Activated T-cell treated with anti-CD3 and anti-CD28 coated beads, Interleukin-2, amount 50 U/mL, for 24 hours (primary cell): ENCODE measurements at places on chromosomes 3 and 15.

- DNase-seq = no peak
Measured at GRCh38 chr15:77112838-77113504, 42.1 kb upstream of the TSPAN3 start.

DNA sequence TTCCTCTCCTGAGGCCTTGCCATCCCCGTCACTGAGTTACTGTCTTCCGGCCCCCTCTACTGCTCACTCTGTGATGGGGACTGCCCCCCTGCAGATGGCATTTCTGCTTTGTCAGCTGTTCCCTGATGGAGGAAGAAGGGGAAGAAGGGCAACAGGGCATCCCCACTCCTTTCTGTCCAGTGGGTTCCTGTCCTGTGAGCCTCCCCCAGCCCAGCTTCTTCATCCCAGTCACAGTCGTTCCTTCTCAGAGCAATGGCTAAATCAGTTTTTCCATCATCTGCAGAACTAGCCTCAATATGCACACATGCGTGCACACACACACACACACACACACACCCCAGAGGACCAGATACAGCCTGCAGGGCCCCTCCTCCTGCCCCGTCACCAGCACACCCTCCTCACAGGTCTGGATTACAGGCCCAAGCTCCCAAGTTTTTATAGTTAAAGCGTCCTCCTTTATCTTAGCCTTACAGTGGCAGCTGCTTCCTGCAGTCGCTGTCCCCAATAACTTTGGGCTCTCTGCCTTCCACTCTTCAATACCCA, 21.4 kb downstream of the ALDH1L1 start:
- DNase-seq = no peak

GRCh38 chr3:138078901-138079344, 36.5 kb downstream of the DZIP1L start:
- no peak for DNase-seq

DNA sequence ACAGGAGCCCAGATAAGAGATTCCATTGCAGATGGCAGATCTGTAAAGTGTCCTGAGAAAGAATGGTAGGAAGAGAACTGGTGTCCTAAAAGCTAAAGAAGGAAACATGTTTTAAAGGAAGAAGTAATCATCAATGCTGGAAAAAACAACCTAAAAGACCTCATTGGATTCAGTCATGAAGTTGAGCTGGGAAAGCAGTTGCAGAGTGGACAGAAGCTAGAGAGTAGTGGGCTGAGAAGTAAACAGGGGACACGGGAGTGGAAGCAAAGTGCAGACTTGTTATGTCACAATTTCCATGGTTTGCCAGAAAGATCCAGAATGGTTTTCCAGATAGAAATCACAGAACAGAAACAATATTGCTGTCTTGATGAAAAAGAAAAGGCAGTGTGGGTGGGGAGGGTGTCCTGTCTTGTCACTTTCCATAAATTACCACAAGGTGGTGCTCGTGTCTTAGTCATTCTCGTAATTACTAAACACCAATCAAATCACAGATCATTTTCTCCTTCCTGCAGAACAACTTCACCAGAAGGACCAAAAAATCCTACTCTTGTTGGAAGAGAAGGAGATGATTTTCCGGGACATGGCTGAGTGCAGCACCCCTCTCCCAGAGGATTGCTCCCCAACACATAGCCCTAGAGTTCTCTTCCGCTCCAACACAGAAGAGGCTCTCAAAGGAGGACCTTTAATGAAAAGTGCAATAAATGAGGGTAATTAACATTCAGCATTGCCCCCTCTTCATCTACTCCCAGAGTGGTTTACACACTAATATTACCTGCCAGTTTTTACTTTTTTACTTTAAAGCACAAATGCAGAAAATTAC, 64.5 kb downstream of the KLHL25 start:
- no peak for DNase-seq

GRCh38 chr3:50454481-50455070, 48.9 kb downstream of the CACNA2D2 start:
- no peak for DNase-seq

- no peak for DNase-seq
Measured at GRCh38 chr3:128551867-128552266, 58.9 kb upstream of the GATA2 start.

GRCh38 chr3:106025151-106025722, 156.4 kb upstream of the CBLB start:
- no peak for DNase-seq

GRCh38 chr3:21188459-21188858, 562.6 kb downstream of the ZNF385D start:
- DNase-seq = no peak

- no peak for DNase-seq
Measured at GRCh38 chr15:87135109-87135508, 1055.4 kb downstream of the AGBL1 start.

DNA sequence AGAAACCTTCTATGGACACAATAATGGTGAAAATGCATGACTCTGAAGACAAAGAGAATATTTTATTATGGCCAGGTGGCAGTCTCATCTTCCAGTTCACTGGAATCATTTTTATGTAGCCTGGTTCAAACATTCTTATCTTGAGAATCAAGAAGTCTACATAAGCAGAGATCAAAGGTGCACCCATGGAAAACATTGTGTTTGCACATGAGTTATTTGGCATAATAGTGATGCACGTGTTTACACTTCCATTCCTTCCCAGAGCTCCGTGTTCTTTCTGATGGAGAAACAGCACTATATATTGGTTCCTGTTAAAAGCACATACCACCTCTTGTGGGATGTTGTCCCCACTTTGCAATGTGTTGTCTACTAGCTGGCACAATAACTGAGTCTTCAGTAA, 572.2 kb downstream of the GRM7 start:
- no peak for DNase-seq

- DNase-seq = peak; percentile 75
Measured at GRCh38 chr3:195907934-195908693, at the start of gene TNK2. TNK2 (minus strand) TSS chr3:195908551; CDS start chr3:195888588, 19,963 bp downstream.

DNA sequence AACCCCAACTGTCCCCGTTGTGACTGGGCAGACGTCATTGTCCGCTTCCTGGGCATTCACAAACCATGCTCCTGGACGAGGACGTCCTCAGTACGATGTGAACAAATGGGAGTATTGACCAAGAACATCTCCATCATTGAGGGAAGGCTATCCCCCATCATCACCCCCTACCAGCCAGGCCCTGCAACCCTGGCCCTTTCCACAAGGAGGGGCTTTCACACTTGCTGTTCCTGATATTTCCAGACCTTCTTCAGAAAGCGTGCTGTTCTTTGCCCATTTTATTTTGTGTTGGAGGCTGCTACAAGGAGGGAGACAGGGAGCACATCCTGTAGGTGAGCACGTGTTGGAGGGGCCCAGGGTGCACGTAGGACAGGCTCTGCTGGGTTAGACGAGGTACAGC, 277.0 kb upstream of the LRRC3B start:
- no peak for DNase-seq

GRCh38 chr15:98714922-98715321, 66.6 kb downstream of the IGF1R start:
- no peak for DNase-seq

DNA sequence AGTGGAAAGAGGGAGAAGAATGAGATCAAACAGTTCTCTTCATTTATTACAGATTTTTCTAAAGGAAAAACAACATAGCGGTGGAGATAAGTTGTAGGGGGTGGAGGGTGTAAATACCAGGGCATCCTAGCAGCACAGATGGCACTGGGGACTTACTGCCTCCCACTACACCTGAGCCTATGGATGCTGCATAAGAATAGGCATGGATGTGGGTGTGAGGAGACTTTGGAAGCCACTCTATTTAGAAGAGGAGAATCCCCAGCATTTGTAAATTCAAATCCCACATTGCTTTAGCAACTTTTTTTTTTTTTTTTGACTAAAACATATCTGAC, 27.4 kb upstream of the IL1RAP start:
- no peak for DNase-seq

- no peak for DNase-seq
Measured at GRCh38 chr3:5079761-5080160, 42.3 kb upstream of the ARL8B start.

GRCh38 chr3:144273601-144274000, 302.0 kb downstream of the DIPK2A start:
- DNase-seq = no peak

DNA sequence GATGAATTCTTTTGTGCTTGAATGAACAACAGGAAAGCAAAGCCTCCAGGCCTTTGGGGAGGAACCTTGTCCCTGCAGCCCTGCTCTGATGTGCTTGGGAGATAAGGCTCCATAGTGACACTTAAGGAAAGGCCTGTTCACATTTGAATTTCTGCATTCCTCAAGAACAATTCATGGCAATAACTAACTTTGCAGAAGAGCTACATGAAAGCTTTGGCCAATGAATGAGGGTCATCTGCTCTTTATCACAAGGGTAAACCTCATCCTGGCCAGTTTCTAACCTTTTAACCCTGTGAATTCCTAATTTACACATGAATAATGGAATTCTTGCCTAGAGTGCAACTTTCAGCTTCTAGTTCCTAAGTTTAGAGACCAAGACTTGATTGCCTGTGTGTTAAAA, 5.6 kb downstream of the PRTG start:
- no peak for DNase-seq

GRCh38 chr3:128681369-128681829, 30.8 kb upstream of the RPN1 start:
- DNase-seq = no peak

GRCh38 chr3:126961191-126961790, 21.6 kb upstream of the PLXNA1 start:
- DNase-seq = no peak

GRCh38 chr15:77781946-77782240, 149.2 kb upstream of the LINGO1 start:
- DNase-seq = no peak

GRCh38 chr3:43477600-43477999, 144.2 kb downstream of the ANO10 start:
- DNase-seq = peak; percentile 62

- no peak for DNase-seq
Measured at GRCh38 chr3:72763751-72764440, 84.3 kb downstream of the SHQ1 start.

DNA sequence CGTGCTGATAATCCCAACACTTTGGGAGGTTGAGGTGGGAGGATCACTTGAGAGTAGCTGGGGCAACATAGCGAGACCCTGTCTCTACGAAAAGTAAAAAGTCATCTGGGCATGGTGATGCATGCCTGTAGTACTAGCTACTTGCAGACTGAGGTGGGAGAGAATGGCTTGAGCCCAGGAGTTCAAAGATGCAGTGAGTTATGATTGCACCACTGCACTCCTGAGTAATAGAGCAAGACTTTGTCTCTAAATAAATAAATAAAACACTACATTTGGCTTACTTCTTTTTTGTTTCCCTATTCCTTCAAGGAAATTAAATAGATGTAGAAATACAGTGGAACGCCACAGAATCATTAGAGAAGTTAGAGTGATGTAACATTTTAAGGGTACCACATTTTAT, 20.1 kb upstream of the LDHAL6B start:
- DNase-seq = no peak

DNA sequence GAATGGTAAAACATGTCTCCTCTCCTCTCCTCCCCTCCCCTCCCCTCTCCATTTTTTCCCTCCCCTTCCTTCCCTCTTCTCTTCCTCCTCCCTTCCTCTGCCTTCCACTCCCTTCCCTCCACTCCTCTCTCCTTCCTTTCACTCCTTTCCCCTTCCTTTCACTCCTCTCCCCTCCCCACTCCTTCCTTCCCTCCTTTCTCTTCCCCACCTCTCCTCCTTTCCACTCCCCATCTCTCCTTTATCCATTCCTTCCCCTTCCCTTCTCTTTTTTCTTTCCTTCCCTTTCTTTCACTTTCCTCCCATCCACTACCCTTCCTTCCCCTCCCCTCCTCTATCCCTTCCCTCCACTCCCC, 621.9 kb downstream of the AGBL1 start:
- no peak for DNase-seq

DNA sequence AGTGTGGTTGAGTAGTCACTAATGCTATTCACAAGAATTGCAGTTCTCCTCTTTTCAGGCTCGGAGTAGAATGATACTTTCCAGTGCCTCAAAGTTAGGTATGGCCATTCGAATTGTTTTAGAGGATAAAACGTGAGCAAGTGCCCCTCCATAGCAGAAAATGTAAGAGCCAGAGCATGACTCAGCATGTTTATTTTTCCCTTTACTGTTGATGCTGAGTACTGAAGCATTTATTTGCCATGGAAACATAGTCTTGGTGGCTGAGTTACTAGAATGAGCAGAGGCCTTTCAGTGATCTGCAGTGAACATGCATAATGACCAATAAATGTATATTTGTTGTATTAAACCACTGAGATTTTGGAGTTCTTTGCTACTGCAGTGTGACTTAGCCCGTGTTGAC, 540.6 kb downstream of the NLGN1 start:
- no peak for DNase-seq

DNA sequence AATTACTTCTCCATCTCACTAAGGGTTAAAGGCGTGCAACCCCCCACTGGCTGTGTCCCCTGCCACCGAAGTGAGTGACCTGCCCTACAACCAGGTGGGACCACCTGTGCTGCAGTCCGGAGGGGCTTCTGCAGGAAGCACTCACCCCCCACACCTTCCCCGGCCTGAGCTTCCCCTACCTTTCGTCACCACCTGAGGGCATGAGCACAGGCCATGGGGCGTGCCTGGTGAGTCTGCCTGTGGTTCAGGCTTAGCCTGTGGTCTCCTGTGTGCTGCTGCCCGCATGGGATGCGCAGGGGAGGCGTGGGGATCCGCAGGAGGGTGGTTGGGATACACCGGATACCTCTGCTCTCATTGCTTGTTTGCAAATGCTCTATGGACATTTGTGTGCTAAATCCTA, 46.0 kb downstream of the KLHL25 start:
- peak; percentile 29 for DNase-seq

DNA sequence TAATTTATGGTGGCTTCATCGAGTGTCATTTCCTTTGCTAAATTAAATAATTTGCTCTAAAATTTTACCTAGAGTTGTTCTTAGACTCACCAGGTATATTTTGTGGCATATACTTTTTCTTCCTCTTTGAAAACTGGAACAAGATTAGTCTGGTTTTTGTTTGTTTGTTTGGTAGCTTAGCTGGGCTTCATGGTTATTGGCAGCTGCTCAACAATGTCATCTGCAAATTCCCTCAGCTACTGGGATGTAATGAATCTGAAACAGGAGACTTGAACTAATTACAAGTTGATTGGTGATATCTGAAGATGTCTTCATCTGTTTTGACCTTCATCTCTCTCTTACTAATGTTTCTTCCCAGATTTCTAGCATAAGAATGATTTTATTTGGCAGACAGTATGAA, 270.5 kb upstream of the P2RY1 start:
- DNase-seq = no peak

- no peak for DNase-seq
Measured at GRCh38 chr3:55147856-55148720, 220.2 kb upstream of the LRTM1 start.

DNA sequence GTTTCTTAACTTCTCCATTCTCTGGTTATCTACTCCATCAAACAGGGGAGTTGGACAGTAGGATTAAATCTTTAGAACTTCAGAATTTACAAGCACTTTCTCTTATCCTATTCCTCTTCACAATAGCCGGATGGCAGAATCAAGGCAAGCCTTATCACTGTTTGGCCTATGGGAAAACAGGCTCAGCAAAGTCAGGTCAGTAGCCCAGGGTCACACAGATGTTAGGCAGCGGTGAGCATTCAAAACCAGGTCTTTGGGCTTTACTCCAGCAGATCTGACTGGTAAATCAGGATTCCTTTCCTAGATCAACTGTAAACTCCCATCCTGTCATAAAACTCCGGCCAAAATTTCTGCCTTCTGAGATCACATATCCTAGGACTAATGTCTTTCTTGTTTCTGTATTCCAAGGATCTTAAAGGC, 258.4 kb downstream of the OPA1 start:
- no peak for DNase-seq
